ENCODE measurements at places on chromosomes 5 and 9.

DNA sequence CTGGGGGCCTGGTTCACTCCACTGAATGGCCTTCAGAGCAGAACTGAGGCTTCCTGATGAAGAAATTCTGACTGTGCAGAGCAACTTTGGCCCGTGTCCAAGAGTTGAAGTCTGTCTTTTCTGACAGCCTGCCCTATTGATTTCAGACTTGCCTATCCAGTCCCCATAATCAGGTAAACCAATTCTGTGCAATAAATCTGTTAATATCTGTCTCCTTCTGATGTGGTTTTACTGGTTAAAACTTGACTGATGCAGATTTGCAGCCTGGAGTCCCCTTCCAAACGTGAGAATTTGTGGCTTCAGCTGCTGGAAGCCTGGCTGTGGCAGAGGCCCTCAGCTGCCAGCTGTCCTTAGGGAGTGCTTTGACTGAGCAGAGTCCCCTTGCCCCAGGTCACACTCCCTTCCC is 283.9 kb upstream of the ANKRD55 start:
- DNase-seq, result no peak

GRCh38 chr5:2133080-2133479 is 250.4 kb upstream of the IRX4 start:
- no peak for DNase-seq

GRCh38 chr5:80277191-80277590 is 21.3 kb upstream of the SERINC5 start:
- DNase-seq, result no peak

- no peak for DNase-seq
Observed at GRCh38 chr5:1053391-1054017, 44.9 kb downstream of the NKD2 start.

- no peak for DNase-seq
Observed at GRCh38 chr5:135156715-135157404, 122.8 kb upstream of the PITX1 start.

DNA sequence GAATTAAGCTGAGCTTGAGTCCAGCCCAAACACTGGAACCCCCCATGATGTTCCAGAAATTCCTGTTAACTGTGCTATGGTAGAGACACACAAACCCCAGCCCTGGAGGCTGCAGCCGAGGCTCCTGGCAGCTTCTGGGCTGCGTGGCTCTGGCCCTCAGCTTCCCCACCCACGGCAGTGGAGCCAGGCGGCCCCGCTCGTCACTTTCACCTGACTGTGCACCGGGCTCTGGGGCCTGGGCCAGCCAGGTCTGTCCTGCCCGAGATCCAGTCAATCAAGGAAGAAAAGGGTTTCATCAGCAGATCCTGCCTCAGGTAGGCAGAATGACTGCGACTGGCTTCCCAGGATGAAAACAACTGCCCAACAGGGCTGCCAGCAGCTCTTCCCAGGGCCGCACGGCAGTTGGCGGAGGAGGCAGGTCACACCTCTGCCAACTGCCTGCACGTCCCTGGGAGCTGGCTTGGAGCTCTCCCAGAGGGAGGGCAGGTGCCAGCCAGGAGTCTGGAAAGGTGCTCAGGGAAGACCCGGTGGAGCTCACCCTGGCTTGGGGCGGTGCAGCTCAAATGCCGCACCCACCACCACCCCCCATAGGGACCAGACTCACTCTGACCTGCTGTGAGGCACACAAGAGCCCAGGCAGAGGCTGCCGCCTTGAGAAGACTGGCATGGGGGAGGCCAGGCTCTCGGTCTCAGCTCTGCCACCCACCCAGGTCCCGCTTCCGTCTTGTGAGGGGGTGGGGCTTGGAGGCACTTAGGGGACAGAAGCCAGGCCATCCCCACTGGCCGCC is 20.7 kb downstream of the BRD3 start:
- DNase-seq, result no peak

- no peak for DNase-seq
Observed at GRCh38 chr9:108703429-108703828, 152.4 kb downstream of the ACTL7B start.

DNA sequence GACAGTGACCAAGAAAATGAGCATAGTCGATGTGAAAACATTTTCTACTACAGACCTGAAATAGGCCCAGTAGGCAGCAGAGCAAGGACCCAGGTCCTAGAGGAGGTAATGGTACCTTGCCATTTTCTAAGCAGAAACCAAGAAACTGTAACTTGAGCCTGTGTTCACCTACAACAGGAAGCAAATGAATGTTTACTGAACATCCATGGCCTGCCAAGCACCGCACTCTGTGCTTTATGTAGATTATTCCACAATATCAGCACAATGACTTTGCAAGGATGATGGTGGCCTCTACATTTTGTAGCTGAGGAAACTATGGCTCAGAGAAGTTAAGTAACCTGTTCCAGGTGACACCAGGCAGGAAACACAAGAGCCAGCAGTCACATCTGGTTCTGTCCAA is 215.3 kb downstream of the SPOCK1 start:
- DNase-seq, result no peak

DNA sequence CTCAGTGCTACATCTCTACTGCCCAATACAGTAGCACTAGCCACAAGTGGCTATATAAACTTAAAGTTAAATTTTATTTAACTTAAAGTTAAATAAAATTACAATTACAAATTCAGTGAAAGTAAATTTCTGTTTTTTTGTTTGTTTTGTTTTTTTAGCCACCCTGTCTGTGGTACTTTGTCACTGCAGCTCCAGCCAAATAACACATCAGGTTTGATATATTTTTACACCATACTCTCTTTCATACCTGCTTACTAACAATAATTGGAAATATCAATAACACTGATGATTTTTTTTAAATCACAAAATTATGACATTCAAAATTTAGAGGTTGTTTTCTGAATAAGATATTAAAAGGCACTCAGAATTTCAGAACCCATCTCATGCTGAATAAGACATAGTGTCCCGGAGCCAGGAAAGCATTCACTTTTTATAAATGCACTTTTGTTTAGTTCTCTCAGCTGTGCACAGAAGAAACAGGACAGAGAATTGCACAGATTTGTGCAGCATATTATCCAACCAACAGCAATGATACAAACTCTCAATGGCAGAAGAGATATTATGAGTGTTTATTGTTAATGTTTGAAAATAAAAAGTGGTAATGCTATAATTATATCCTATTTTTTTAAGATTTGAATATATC is 92.6 kb downstream of the EDIL3 start:
- no peak for DNase-seq

DNA sequence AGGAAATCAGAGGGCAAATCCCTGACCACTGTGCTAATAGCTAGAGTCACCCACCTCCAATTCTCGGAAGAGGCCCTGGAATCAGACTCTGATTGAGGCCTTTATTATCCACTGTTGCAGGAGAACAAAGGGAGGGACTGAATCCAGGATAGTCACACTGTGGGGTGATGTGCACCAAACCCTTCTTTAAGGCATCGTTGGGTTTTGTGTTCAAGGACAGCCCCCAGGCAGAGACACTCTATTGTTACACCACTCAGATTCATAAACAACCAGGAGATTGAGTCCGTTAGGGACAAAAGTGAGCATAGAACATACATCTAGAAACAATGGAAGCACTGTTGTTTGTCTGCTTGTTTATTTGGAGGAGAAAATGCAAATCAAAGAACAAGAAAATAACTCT is 124.6 kb upstream of the TBCA start:
- DNase-seq, result no peak

DNA sequence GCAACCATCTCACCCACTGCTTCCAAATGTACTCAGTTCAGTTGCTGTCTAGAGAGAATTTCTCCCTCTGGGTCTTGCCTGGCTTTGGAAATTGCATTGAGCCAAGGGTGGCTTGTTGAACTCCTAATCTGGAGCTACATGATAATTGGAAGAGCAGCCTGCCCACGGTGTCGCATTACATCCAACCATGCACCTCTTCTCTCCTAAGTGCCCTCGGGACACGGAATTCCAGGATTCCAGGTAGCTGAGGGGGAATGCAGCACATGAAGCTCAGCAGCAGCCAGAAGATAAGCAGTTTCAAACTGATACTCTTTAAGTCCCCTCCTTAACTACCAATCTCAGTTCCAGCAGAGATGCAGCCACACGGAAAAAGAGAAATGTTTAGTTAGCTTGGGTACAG is 509.4 kb upstream of the KLF4 start:
- no peak for DNase-seq

DNA sequence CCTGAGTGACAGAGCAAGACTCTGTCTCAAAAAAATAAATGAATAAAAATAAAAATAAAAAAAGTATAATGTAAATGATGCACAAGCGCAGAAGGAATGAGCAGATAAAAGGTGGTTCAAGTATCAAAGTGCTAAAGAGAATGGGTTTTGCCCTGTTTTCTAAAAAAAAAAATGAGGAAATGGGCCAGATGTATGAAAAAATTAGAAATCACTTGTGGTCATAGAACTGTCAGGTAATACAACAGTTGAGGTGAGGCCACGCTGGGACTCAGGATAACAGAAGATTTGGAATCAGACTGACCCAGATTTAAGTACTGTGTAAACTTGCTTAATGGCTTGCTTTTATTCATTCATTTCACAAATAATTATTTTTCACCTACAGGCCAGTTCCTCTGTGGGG is 69.8 kb downstream of the MAPKAP1 start:
- no peak for DNase-seq

DNA sequence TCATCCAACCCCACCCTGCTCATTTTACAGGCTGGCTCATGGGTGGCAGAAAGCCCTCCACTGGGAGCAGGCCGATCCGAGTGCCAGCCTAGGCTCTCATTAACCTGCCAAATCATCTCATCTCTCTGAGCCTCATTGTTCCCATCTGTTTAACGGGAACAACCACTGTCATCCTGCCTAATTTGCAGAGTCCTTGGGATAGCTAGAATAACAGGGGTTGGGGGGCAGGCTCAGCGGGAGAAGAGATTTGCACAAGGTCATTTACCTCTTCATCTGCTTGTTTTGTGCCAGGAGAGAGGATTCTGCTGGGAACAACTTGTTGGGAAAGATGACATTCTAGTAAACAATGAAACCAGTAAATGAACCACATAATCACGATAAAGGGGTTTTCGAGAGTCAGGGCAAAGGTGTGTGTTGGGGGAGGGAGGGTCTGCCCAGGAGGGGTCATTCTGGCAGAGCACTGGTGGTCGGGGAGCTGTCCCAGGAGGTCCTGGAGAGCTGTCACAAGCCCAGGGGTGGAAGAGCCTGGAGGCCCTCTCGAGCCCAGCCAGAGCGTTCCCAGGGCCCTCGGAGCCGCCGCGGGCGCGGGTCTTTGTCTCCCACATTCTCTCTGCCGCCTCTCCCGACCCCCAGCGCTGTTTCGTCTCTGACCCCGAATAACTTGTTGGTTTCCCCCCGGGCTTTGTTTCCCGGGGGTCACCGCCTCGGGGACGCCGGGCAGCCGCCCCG is 22.8 kb upstream of the NDST1 start:
- no peak for DNase-seq

DNA sequence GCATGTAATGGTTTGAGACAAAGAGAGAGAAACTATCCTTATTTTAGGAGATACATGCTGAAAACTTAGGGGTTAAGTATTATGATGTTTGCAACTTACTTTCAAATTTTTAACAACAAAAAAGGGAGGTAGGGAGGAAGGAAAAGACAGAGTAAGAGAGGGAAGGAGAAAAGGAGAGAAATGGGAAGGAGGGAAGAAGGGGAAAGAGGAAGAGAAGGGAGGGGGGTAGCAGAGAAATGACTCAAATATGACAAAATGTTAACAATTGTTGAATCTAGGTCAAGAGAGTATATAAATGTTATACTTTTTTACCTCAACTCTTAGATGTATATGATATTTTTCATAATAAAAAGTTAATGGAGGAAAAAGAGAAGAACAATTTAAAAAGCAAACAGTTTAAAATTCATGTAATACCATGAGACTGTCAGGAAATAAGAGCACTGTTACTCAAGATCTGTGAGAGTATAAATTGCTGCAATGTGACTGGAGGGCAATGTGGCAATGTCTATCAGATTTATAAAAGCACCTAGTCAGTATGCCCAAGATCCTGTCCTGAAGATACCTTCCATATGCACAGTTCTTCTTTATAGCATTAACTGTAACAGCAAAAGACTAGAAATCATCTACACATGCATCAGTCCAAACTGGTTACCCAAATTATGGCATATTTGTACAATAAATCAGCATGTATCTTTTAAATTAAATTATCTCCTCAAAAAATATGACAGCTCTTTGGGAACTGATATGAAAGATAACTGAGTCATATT is 16.3 kb downstream of the FBXW11 start:
- no peak for DNase-seq

- DNase-seq, result no peak
Observed at GRCh38 chr5:139431706-139432105, 7.6 kb downstream of the DNAJC18 start.

GRCh38 chr5:93673316-93673954 is 68.0 kb downstream of the POU5F2 start:
- no peak for DNase-seq

DNA sequence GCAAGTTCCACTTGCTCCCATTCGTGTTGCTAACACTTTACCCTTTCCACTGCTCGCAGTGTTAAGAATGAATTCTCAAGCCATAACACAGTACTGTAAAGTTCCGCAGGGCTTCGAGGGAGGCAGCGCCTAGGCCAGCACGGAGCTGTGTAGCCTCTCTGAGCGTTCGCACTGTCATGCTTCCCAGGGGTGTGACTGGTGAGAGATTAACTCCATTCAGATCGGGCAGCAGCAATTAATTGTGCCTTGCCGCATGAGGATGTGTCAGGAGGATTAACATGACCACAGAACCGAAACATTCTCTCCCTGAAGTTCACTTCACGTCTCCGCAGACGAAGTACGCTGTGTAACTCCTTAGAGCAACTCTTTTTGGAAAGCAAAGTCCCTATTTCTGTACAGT is 23.2 kb downstream of the ZBTB34 start:
- DNase-seq, result no peak

DNA sequence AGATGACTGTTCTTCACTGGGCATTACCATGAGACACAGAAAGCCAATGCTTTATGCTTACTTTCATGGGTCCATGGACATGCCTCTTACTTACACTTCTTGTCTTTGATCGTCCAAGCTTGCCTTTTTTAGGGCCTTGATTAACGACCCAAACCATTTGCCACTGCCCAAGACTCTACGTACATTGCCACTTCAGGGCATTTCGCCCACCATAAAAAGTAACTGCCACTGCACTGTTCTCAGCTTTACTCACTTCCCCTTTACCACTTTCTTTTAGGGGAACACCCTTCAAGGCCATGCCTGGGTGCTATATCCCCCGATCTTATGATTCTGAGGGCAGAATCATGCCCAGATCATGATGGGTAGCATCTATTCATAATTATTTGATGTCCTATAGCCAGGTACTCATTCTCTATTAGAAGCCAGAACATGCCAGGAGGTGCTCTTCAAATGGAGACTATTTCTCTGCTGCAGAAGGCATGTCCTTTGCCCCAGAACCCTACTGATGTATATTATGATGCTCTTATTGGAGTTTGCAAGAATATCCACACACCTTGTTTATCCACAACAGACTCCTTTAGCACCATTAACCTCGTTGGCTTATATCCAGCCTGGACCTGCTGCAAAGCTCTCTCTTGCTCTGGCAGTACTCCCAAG is 64.1 kb upstream of the RAD23B start:
- DNase-seq, result no peak

- DNase-seq, result no peak
Observed at GRCh38 chr5:37892586-37892985, 52.7 kb upstream of the GDNF start.

- DNase-seq, result no peak
Observed at GRCh38 chr5:13973724-13974123, 29.2 kb upstream of the DNAH5 start.
